ENCODE measurements at places on chromosomes 3 and 15.
A peak's percentile ranks its signal among the peaks of the same experiment; 100 is the strongest.

GRCh38 chr3:157631478-157631877 lies 128.3 kb upstream of the VEPH1 start:
- no peak for DNase-seq

- DNase-seq, result no peak
Observed at GRCh38 chr15:78046796-78047341, 30.6 kb downstream of the TBC1D2B start.

- DNase-seq, result peak; percentile 61
Observed at GRCh38 chr3:97687734-97688133, 76.8 kb upstream of the ARL6 start.

GRCh38 chr3:173584838-173585831 lies 187.6 kb downstream of the NLGN1 start:
- DNase-seq, result peak; percentile 55

DNA sequence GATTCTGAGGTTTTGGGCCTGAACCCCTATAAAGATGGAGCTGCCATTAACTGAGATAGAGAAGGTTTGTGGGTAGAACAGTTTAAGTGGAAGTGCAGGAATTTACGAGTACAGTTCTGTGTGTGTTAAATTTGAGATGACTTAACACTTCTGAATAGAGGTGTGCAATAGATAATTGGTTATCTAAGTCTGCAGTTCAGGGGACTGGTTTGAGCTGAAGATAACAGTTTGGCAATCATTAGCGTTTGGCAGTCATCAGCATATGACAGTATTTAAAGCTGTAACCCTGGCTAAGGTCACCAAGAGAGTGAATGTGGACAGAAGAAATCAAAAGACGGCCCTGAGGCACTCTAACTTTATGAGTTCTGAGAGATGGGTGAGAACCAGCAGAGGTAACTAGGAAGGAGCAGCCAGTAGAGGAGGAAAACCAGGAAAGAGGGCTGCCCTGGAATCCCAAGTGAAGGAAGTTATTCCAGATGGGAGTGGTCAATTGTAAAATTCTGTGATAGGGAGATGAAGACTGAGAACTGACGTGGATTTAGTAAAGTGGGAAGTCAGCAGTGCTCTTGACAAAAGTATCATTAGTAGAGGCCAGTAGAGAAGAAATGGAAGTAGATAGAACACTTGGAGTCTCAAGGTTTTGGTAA lies 8.1 kb downstream of the MYNN start:
- DNase-seq, result no peak

DNA sequence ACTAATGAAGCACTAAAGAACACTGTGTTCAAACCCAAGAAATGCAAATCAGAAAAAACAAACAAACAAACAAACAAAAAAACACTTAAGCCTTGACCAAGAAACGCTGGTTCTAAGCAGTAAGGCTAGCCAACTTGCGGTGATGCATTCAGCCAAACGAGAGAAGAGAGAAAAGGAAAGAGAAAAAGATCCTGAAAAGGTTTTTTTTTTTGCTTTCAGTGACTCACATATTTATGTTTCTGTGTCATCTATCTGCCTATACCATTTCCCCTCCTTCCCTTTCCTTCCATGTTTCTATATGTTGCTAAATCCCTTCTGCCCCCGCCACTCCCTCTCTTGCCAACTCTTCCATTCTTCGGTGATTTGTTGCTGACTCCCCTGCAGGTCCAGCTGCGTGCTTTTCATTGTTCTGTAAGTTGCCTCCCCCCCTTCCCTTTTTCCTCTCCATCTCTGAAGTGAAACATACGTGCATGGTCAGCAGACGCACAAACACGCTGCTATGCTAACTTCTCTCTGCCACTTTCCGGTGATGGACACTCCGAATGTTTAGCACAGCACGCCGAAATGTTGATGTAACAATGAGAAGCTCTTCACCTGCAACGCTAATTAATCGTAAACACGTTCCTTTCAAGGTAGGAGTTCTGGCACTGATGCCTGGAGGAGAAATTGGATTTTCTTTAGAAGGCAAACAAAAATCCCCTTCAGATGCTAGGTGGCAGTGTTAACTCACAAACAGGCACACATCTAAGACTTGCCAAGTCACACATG lies 154.4 kb downstream of the TUSC7 start:
- DNase-seq, result peak; percentile 28

DNA sequence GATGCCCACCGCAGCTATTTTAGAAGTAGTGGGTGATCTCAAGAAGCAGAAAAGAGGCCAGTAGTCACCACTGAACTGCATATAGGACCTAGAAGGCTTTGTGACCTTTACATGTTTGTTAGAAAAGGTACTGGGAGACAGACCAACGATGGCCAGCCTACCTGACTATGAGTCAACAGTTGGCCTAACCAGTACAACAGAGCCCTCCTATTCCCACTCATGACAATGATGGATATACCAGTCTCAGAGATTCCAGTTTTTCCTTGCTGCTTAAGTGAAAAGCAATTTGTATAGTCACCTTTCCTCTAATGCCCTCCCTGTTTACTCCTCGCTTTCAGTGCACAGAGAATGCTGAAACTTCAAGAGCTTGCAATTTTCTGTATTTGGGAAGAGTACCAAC lies 86.6 kb upstream of the PPIB start:
- DNase-seq, result no peak

DNA sequence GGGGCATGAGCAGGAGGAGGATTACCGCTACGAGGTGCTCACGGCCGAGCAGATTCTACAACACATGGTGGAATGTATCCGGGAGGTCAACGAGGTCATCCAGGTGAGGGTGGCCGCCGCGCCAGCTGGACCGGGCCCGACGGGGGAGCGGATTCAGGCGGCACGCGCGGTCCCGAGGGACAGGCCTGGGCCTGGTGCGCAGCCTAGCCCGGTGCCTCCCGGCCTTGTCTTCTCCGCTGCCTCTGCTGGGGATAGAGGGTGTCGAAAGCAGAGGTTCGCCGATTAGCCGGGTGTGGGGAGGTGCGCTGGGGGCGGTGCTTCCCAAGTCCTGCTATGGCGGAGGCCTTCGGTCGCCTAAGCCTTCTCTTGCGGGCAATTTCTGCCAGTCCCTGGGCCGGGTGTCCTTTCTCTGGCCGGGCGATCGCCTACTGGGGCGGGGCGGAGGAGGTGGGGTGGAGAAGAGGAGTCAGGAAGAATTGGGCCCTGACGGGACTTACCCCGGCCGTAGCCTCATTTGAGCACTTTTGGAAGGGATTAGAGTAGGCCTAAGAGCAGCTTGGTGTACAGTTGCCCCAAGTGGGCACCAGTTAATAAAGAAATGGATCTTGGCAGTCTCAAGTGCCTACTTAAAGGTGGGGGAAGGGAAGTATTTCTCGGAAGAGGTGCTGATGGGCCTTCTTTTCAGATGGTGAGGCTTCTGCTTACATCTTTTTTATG lies 940 bp downstream of the ARIH1 start:
- peak; percentile 71 for DNase-seq

DNA sequence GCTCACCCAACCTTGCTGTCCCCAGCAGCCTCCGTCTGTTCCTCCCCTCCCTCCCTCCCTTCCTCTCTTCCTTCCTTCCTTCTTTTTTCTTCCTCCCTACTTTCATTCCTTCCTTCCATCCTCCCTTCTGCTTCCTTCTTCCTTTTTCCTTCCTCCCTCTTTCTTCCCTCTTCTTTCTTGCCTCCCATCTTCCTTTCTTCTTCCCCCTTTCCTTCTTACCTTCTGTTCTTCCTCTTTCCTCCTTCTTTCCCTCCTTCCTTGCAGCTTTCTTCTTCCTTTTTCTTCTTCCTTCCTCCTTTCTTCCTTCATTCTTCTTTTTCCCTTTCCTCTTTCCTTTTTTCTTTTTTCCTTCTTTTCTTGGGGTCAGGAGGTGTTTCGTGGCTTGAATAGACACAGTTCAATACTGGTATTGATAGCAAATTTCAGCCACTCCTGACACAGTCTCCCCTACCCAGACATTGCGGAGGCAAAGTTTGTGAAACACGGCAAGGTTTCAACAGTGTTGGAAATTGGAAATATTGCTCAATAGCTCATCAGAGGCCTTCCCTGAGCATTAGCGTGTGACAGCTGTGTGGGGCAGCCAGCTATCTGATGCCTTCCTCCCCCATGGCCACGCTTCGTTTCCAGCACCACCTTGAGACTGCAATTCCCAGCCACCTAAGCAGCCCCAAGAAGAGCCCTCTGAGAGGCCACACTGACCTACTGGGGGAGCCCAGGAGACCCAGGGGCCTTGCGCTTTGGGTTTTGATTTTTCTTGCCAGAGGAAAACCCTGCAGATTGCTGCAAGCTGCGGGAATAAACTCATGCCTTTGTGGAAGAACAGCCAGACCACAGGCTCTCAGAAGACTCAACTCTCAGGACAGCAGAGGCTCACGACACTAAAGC lies 82.2 kb downstream of the KLF15 start:
- no peak for DNase-seq

- DNase-seq, result no peak
Observed at GRCh38 chr15:95150466-95150865, 919.1 kb downstream of the MCTP2 start.

DNA sequence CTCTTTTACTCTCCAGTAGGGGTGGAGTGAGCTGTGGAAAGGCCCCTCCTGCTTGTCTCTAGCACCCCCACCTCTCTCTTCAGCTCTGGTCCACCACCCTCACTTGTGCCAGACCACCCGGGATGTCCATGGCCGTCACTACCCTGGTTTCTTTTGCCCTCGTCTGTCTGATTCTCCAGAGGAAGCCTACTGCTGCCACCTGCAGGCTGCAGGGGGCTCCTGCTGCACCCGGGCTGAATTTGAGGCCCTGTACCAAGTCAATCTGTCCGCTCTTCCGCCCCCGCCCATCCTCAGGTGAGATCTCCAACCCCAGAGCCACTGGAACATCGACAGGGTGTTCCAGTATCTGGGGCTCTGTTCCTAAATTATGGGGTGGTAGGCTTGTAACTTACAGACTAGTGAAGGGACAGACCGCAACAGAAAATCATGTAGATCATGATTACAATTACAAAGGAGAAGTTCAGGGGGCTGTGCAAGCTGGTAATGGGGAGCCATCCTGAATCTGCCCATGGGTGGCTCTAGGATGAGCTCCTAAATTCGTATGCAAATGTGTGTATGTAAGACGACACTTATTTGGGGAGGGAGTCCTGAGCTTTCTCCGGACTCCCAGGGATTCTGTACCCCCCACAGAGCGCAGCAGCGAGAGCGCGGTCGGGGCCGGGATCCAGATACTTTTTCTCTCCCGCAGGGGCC lies 683 bp upstream of the UNC45A start:
- peak; percentile 84 for DNase-seq

DNA sequence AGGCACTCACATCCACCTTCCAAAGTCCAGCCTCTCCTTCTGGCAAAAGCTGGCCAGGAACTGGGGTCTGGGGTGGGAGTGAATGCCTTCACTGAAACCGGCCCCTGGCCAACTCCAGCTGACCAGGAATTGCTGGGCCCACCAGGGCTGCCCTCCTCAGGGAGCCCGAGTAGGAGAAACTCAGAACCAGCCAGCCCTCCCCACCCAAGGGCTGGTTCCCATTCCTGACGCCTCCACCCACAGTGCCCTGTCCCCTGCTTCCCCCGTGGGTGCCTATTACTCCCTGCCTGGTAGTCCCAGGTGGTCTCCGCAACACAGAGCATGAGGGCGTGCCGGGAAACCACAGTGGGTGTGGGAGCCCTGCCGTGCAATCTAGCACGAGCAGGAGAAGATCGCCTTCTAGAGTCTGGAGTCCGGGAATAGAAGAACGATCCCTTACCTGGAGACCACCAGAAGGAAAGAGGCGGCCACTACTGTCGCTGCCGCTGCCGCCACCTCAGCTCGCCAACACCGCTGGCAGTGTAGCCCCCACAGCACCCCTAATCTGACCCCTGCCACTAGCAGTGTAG lies 178.8 kb downstream of the POTEB3 start:
- no peak for DNase-seq

- DNase-seq, result no peak
Observed at GRCh38 chr15:40598672-40599071, 4.6 kb downstream of the KNL1 start.

DNA sequence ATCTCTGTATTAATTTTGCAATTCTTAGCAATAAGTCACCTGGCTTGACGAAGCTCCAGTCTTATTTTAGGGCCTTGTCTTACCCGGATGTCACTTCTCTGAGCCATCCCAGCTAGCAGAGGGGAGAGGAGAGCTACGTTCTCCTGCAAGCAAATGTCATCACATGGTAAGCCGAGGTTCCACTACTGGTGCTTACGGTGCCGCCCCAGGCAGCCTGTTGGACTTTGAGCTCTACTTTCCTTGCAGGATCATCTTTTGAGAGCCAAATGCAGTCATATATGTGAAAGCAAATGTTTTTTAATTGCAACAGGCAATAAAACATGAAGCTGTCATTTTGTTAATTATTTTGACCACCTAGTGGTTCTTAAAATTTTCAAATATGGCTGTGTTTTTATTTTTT lies 140.9 kb downstream of the FAM43A start:
- DNase-seq, result no peak

DNA sequence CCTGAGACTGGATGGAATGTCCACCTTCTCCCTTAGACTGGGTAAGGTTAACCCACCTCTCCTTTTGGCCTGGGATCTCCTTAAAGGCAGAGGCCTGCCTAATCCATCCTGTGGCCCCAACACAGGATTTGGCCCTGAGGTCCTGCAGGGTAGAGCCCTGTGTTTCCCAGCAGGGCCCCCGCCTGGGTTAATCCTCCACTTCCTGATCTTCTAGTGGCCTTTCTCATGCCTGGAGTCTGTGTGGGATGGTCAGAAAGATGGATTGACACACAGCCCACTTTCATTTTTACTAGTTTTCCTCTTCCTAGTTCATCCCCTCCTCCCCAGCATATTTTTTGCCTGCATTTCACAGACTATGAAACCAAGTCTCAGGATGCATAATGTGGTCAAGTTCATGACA lies 48.9 kb upstream of the SLC6A6 start:
- DNase-seq, result no peak

- no peak for DNase-seq
Observed at GRCh38 chr3:54353946-54354345, 231.6 kb downstream of the CACNA2D3 start.

- no peak for DNase-seq
Observed at GRCh38 chr3:30890907-30891306, 3.6 kb downstream of the GADL1 start.

- DNase-seq, result no peak
Observed at GRCh38 chr3:157231071-157231470, 71.1 kb upstream of the CCNL1 start.

- DNase-seq, result no peak
Observed at GRCh38 chr3:101383656-101384055, 63.3 kb upstream of the IMPG2 start.

- DNase-seq, result no peak
Observed at GRCh38 chr3:81851176-81851575, 89.7 kb upstream of the GBE1 start.

DNA sequence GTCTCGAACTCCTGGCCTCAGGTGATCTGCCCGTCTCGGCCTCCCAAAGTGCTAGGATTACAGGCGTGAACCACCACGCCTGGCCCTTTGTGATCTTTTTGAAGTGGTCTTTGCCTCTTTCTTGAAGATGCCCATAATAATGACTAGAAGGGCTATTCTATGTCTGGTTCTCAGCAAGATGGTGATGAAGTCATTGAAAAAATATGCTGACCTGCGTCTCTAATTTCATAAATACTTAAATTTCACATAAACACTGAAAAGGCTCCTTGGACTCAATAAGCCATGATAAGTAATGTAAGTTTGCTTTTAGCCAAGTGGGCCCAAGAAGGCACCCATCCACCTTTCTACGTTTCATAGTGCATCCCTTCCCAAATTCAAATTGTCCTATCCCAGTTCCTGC lies 775 bp upstream of the MAPK6 start:
- DNase-seq, result no peak

Data from iPS-NIHi11 (cell line).